ENCODE measurements at places on chromosomes 2 and 18.

DNA sequence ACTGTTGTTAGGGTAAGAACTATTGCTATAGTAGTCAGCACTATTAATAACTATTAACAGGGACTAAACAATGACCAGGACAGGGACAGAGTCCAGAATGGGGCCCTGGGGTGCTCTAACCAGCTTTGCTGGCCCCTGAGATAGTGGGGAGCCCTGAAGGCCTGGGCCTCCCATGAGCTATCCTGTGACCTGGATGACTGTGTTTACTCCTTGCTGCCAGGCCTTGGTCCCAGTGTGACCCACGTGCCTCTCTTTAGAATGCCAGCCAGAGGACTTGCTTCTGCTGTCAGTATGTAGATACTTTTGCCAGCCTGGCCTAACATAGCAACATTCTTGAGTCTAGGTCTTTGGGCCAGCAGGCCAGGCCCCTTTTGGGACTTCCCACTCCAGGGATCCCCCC lies 11.4 kb downstream of the CDK5R2 start:
- no peak for ATAC-seq

DNA sequence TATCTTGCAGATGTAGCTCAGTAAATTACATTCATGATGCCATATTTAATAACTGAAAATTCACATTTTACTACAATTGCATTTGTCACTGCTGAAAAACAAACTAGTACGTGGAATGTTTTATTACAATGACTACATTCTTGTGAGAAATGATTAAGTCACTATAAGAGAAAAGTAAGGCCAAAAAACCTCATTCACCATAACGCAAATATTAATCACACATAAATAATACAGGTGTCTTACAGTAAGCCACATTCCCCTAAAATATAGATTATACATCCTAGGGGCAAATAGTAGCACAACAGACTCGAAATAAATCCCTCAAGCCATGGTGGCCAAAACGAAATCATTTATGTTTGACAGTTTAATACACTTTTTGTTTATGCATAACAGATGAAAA lies 460.6 kb downstream of the NR4A2 start:
- ATAC-seq: no peak

DNA sequence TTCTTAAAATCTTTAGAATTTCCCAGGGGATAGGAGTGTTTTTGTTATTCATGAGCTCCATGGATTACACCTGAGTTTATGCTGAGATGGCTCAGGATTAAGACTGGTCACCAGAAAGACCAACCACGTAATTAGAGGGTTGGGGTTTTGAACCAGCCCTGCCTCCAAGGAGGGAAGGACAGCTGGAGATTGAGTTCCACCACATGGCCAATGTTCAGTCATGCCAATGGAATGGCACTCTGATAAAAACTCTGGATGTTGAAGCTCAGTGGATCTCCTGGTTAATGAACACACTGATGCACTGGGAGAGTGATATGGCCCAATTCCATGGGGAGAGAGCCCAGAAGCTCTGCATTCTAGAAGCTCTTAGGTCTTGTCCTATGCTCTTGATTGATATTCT lies 38.7 kb upstream of the PTPN4 start:
- ATAC-seq: no peak

- ATAC-seq: peak; percentile 98
Measured at GRCh38 chr2:159960414-159960813, 102.0 kb downstream of the PLA2R1 start.

- no peak for ATAC-seq
Measured at GRCh38 chr2:20473128-20473527, 26.3 kb downstream of the RHOB start.

GRCh38 chr2:33272001-33272400 lies 204.4 kb upstream of the RASGRP3 start:
- ATAC-seq: no peak

DNA sequence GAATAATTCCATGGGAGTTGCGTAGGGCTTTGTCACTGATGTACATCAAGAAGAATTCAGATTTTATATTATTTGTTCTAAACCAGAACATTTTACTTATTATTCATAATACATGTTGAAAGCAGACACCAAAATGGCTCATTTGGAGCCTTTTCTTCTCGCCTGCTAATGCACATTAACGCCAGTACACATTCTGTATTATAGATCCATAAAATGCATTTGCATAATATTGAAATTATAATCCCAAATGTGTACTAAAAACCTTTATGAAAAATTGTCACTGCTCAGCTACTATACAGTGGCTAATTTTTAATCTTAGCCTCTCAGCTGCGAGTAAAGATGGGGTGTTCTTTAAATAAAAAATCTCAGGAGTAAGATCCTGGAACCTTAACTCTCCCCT lies 452.2 kb upstream of the HNRNPA3 start:
- no peak for ATAC-seq

- ATAC-seq: no peak
Measured at GRCh38 chr2:16168506-16169264, 228.3 kb downstream of the MYCN start.

DNA sequence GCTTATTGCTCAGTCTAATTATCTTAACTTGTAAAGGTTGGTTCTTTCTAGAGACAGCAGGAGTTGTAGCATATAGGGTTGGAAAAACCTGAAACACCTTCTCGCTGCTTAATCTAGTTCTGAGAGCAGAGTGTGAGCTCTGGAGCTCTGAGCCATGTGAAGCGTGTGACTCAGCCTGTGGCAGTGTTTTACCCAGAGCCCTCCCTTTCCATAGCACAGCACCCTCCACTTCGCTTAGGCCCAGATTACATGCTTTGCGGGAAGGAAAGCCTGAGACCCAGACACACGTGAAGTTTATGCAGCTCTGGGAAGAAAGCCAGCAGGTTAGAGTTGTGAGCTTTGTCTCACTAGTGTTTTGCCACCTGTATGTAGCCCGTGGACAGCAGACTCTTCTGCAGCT lies 74.5 kb downstream of the INPP4A start:
- peak; percentile 22 for ATAC-seq

- no peak for ATAC-seq
Measured at GRCh38 chr2:53429901-53430300, 337.7 kb upstream of the CHAC2 start.

GRCh38 chr2:100713106-100713505 lies 106.8 kb upstream of the NPAS2 start:
- ATAC-seq: no peak

- ATAC-seq: no peak
Measured at GRCh38 chr2:213991453-213992108, 419.3 kb upstream of the VWC2L start.

DNA sequence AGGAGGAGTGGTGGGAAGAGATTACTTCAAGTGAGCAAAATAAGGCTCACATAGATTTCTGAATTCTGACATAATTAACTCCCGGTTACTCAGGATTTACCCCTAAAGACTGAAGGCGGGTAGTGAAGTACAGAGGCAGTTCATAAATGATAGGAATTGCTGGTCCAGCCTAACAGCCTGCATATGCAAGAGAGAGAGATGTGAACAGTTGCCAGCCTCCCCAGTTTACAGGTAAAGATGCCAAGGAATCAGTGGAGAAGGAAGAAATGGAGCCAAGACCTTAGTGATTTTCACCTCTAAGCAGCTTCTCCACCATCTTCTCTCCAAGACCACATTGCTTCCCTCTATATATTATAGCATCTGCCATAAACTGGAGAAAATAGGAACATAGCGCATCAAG lies 91.8 kb upstream of the THUMPD2 start:
- no peak for ATAC-seq

DNA sequence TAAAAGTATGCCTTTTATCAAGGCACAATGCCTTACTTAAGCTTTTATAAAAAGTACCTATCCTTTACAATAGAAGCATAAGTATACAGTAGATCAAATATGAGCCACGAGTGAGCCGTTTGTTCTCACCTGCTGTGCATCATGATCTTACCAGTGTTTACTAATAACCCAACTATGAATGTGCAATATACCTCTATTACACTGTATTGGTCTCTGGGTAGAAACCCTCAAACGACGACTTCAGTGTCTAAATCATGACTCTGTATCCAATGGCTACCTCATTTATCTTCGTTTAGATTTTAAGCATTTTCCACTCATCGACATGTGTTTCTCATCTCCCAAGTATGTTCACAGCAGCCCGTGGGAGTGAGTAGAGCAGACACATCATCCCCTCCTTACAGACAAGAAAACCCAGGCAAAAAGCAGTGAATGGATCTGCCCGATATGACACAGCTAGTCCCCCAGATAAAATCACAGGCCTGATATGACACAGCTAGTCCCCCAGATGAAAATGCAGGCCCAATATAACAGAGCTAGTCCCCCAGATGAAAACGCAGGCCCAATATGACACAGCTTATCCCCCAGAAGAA lies 279.8 kb downstream of the TNS1 start:
- ATAC-seq: peak; percentile 80

DNA sequence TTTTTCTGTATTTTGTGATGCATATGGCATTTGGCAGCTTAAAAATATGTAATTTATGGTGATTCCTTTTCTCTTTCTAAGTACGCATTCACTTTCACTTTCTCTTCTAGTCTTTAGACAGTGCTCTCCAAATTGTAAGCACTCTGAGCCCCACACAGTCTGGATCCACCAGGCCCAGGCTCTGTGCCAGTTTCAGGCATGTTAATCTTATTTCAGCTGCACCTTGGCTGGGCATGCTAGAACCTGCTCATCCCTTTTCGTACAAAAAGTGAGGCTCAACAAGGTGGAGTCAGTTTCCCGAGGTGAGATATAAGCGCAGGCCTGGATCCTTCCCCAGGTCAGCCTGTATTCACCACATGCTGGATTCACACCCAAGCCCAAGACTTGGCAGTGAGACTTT lies 203.9 kb downstream of the MTX2 start:
- ATAC-seq: peak; percentile 87

GRCh38 chr18:61754039-61754583 lies 138.7 kb downstream of the RNF152 start:
- peak; percentile 26 for ATAC-seq

DNA sequence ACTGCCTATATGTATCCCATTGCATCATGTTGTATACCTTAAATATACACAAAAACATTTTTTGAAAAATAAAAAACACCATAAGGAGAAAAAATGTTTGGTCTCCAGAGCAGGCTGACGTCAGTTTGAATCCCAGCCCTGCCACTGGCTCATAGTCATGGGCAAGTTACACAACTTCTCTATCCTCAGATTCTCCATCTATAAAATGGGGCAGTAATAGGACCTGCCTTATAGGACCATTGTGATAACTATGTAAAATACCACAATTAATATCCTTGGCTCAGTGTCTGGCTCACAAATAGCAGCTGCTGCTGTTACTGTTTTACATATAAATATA lies 135.6 kb downstream of the SMAD7 start:
- no peak for ATAC-seq

- ATAC-seq: peak; percentile 60
Measured at GRCh38 chr2:165927353-165927752, 26.2 kb downstream of the TTC21B start.

DNA sequence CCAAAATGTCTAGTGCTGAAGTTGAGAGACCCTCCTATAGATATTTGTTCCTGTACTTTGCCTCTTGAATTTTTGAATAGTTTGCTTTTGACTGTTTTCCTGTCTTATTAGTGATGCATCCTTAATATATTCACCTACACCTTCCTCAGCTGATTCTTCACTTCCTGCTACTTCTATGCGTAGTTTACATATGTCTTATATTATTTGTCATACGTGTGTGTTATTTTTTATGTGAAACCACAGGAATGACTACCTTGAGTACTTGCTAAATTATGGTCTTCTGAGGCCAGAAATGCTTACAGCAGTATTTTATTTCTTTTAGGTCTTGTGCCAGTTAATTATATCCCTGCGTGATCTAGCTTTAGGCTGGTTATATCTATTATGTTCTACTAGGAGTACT lies 9.9 kb downstream of the UBE2E3 start:
- no peak for ATAC-seq

DNA sequence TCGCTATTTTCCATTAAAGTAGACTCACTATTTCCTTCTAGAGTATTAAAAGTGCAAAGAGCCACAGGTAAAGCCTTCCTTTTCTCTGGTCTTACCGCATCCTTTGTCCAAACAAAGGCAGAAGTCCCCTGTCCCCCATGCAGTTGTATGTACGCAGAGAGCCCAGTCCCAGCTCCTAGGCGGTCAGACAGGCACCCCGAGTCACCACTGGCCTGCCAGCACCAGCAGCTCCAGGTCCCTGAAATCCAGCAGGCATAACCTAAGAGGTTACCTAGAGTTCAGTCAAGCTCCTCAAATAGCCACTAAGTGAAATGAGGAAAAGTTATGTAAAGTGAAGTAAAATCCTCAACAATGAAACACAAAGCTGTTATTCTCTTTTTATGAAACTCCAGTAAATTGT lies 60.4 kb upstream of the TWIST2 start:
- ATAC-seq: no peak

- ATAC-seq: no peak
Measured at GRCh38 chr2:203586696-203587095, 51.6 kb upstream of the RAPH1 start.

- ATAC-seq: no peak
Measured at GRCh38 chr2:221448844-221449390, 123.2 kb downstream of the EPHA4 start.

GRCh38 chr18:72588360-72588759 lies 44.2 kb upstream of the CBLN2 start:
- no peak for ATAC-seq

DNA sequence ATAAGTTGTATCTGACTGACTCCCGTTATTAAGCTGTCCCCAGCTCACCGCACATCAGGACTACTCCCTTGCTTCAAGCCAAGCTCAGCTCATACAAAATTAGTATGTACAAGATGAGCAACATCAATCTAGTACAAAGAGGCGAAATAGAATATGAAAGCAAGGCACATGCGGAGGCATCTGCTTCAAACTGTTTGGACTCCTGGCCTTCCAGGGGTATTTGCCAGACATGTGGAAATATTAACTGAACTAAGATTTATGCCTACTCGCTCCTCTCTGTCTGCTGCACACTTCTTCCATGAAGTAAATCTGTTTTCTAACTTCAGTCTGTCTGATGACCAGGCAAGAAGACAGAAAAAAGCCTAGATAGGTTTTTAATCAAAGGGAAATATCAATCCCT lies 499.8 kb downstream of the PID1 start:
- ATAC-seq: no peak

- no peak for ATAC-seq
Measured at GRCh38 chr18:5534845-5535244, 9.0 kb downstream of the EPB41L3 start.

- no peak for ATAC-seq
Measured at GRCh38 chr2:47078541-47079482, 76.3 kb downstream of the STPG4 start.

- ATAC-seq: no peak
Measured at GRCh38 chr18:8833480-8833879, 128.1 kb downstream of the MTCL1 start.

GRCh38 chr18:77077401-77077800 lies 55.2 kb downstream of the MBP start:
- ATAC-seq: no peak

DNA sequence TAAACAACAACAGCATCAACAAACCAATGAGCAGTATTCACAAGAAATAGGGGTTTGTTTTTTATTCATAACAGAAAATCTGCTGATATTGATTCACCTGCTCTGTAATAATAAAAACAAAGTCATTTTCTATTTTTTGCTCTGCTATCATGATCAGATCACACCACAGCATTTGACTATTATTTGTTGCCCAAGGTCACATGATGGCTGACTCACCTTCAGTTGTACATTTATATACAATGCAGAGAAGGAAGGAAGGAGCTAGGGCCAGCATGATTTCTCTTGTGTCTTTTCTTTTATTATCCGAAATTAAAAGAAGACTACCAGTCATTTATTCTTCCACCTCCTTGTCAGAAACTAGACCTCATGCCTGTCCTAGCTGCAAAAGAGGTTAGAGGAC lies 1427.7 kb upstream of the CELF4 start:
- no peak for ATAC-seq
